ENCODE measurements at places on chromosomes 2 and 18.

GRCh38 chr2:60818272-60818671, 62.2 kb downstream of the PAPOLG start:
- no peak for DNase-seq

GRCh38 chr2:45721150-45721549, 69.7 kb downstream of the PRKCE start:
- DNase-seq: no peak

GRCh38 chr18:11696451-11696850, 7.4 kb downstream of the GNAL start:
- no peak for DNase-seq

GRCh38 chr2:567865-568638, 109.2 kb downstream of the TMEM18 start:
- no peak for DNase-seq

DNA sequence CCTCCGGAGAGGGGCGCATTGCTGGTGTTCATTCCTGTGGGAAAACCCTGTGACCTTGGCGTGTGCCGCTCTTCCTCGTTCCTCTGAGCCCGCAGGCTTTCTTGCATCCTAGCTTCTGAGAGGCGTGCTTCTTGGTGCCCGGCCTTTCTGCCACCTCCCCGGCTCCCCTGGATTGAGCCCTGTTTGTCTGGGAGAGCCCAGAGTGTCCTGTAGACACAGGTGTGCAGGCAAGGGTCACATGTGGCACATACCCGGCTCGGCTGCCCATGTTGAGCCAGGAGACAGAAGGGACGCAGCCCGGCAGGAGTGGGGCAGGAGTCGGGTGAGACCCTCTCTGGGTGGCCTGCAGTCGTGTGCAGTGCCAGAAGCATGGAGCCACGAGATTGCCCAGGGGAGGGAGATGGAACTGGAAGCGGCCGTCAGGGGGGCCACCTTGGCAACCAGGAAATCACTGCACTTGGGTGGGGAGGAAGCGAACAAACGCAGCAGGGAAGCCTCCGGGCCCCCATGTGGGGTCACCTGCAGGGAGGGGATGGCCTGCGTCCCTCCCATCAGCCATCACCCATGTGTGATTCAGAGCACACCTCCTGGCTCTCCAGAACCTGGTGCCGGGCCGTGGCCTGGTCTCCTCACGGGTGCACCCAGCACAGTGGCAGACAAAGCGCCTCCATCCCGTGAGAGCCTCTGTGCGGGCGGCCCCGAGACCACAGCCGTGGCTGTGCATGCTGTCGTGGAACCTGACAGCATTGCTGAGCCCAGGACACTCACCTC, 92.9 kb downstream of the SH3BP4 start:
- DNase-seq: no peak

- DNase-seq: no peak
These were observed 16.3 kb upstream of the GAL3ST2 start for GRCh38 chr2:241760301-241760771.

DNA sequence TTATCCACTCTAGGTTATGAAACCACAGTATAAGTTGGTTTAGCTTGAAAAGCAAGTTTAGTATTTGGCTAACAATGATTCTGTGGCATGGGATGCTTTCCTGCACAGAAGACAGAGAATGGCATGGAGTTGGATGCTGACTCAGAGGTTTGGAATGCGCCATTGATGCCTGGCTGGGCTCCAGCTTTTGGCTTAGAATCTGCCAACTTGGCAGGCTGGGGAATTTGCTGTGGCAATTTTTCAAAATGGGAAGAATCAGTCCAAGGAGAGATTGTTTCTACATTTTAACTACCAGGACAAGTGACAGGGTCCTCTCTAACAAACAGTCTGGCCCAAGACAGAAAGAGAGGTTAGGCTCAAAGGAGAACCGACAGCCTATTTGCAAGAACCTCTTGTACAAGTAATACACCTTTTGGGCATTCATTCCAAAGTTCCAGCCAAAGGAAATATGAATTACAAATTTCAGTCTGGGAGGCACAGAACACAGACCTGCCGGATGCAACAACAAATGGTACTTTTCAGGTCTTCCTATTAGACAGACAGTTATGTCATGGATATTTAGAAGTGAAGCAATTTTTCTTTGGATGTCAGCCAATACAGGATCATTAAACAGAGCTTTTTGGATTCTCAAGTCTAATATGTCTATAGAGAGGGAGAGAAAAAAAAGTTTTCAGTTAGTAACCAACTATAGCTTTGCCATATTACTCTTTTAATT, 1027.7 kb downstream of the TMEM182 start:
- no peak for DNase-seq

- DNase-seq: no peak
These were observed 81.6 kb downstream of the CIB4 start for GRCh38 chr2:26559556-26559955.

GRCh38 chr2:69390001-69390400, 3.0 kb upstream of the GFPT1 start:
- DNase-seq: no peak

DNA sequence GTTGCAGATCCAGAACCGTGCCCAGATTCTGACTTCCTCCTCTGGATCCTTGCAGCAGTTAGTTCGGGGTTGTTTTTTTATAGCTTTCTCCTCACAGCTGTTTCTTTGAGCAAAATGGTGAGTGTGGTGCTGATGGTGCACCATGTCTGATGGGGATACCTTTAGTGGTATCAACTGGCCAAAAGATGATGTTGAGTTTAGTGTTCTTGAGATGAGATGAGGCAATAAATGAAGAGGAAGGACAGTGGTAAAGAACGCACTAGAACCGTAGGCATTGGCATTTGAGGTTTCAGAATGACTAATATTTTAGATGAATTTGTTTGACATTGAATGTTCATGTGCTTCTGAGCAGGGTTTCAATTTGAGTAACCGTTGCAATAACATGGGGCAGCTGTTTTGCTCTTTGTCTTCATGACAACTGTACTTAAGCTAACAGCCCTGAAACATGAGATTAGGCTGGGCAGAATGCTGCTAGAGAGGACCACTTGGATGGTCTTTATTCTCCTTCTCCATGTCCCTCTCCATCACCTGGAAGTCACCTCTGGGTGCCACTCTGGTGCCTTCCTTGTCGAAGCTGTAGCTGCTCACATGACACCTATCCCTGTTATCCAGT, 3.9 kb downstream of the CTLA4 start:
- no peak for DNase-seq

DNA sequence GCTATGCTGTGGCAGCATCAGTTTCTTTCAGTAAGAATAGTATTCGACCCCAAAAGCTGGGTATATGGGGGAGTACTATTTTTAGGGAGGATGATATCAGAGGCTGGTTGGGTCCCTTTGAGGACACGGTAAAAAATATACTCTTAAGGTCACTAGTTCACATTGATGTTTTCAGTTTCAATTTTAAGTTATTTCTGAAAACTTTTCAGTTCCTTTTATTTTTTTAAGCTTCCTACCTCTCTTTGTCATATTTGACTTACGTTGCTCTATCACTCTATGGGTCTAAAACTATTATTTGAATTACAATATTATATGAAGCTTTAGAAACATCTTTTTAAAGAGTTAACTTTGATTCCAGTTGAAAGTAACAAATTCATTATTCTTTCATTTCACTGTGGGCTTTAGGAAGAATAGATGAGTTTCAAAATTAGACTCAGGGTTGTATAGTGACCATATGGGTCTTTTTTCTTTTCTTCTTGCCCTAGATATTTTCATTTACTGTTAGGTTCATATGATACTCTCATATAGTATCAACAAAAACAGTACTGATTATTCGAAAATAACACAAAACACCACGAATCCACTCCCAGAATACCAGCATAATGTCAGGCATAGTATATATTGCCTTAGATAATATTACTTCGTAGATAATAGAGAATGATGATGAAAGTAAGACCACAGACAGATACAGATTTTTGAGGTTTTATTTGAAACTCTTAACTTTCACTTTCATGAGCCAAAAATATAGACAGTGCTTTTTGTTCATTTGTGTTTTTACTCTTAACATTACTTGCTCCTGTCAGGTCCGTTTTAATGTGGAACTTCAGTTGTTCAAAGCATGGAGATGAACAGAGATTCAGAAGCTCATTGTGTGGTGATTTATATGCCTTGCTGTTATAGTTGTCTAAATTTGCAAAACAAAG, 9.8 kb downstream of the RMDN2 start:
- no peak for DNase-seq

- no peak for DNase-seq
These were observed 35.2 kb downstream of the ZNF516 start for GRCh38 chr18:76459687-76460350.

DNA sequence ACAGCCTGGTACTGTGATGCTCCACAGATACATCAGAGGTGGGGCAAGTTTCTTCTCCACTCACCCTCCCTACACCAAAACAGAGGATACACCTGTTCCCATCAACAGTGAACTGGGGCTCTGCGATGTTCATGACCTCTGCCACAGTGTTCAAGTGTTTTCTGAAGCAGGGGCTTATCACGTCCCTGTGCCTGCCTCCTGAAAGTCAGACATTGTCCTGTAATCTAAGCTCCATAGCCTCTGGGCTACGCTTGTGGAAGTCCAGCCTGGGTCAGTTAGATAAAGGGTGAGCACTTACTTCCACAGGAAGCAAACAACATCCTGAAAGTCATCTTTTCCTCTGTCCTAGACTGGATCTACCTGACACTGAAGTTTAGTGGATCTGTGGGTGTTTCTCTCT, 20.2 kb upstream of the MRO start:
- no peak for DNase-seq

DNA sequence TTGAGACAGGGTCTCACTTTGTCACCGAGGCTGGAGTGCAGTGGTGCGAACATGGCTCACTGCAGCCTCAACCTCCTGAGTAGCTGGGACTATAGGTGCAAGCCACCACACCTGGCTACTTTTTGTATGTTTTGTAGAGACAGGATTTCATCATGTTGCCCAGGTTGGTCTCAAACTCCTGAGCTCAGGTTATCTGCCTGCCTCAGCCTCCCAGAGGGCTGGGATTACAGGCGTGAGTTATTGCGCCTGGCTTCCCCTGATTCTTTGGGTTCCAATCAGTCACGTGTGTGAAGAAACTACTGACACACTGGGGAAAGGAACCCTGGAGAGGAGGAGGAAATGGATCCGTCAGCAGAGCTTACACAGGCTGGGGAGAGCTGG, 22.3 kb upstream of the RAB10 start:
- DNase-seq: no peak

DNA sequence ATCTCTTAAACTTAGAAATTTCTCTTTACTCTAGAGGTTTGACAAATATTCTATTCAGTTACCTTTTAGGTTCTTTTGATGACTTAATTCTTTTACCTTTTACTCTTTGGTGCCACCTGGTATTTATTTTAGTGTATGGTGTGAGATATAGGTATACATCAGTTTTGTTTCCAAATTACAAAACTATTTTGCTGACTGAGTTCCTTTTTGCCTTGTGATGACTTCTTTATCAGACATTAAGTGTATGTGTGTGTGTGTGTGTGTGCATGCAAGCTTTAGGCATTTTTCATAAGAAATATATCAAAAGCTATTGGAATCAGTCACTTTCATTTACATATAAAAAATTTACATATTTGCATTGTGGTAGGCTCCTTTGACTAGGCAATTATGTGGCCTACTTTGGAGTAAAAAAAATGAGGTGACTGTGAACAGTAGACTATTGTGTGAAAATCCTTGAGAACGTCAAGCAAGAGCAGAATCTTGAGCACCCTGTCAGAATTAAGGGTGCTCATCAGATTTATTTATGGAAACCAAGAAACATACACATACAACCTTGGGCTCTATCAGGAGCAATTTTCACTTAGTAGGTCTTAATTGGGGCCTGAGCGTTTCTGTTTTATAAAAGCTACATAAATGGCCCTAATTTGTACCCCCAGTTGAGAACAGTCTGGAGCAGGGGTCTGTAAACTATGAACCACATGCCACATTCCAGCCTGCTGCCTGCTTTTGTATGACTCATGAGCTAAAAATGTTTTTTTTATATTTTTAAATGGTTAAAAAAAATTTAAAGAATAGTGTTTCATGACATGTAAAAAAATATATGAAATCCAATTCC, 415.9 kb downstream of the SLC4A3 start:
- no peak for DNase-seq

DNA sequence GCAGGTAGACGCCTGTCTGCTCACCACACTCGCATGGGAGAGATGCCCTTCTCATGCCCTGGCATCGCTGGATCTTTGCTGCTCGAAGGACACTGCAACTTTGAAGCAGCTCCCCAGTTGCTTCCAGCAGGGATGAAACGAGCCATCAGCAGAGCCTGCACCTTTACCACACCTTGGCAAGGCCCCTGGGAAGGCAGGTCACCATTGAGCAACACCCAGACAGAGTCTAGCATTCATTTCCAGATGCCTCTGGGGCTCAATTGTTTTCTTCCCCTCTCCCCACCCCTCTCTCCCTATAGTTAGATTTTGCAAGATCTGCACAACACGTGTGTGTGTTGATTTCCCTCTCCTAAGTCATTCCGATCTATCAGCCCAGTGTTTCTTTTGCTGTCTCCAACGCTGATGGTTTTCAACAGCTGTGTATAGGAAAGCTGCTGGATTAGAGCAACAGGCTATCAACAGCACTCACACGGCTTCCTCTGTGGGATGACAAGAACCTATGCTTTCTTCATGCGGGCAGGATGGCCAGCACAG, 25.6 kb upstream of the INHBB start:
- DNase-seq: no peak

DNA sequence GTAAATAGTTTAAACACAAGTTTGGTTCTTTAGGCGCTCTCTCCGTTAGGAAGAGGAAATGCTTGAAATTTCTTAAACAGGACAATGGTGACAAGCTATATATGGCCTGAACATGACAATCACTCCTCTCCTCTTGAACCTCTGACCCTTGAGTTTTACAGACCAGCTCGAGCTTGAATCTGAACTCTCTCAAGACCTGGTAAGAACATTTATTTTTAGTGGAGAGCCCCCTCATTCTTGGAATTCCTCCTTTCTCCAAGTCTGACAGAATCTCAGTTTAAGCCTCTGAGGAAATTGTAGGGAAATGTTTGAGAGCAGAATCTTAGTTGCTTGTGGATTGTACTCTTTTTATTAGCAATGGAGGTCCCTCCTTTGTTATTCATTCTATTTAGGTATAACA, 1293.6 kb upstream of the ZEB2 start:
- DNase-seq: no peak

DNA sequence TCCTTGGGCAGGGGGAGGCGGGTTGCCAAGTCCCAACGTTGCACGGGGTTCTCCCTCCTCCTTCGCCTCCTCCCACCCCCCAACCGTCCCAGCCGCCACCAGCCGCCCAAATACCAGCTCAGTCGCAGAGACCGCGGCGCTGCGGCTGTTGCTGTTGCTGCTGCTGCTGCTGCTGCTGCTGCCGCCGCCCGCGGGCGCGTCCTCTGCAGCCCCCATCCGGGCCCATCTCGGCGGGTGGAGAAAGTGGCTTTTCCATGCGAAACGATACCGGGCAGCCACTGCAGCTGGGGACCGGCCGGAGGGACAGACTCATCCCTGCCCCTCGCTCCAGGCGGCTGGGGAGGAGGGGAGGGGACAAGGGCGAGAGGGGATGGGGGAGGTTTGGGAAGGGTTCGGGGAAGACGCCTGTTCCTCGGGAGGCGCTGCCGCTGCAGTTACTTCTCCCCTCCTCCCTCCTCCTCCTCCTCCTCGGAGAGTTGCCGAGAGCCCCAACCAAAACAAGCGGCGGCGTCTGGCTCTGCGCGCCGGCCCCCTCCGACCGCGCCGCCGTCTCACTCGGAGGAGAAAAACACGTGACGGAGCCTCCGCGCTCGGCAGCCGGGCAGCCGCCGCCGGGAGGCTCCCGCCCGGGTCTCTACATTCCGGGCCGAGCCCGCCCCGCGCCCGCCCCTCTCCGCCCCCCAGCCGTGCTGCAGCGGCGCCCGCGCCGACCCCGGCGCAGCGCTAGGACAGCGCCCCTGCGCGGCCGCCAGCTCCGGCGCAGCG, at the start of gene IRS1:
Gene IRS1, minus strand, starts transcription at position 610 of the 765 bp plus-strand sequence. CDS start 1,082 bp downstream, outside the sequence.
- no peak for DNase-seq

- DNase-seq: no peak
These were observed 138.4 kb downstream of the ZNF516 start for GRCh38 chr18:76356666-76357065.
